Peyer's patch (tissue), 4 donors: ENCODE measurements at places on chromosomes 11 and 22.
A peak's percentile ranks its signal among the peaks of the same experiment; 100 is the strongest.

GRCh38 chr11:7579361-7579791, 65.6 kb downstream of the PPFIBP2 start:
- H3K4me1 ChIP-seq = peaks cover 58% of the 10 kb centered on the region
- H3K36me3 ChIP-seq = no peaks in the 10 kb centered on the region
- H3K27ac ChIP-seq = no peak overlapping the region
- no peaks in the 10 kb centered on the region for H3K27me3 ChIP-seq
- no peak for DNase-seq

DNA sequence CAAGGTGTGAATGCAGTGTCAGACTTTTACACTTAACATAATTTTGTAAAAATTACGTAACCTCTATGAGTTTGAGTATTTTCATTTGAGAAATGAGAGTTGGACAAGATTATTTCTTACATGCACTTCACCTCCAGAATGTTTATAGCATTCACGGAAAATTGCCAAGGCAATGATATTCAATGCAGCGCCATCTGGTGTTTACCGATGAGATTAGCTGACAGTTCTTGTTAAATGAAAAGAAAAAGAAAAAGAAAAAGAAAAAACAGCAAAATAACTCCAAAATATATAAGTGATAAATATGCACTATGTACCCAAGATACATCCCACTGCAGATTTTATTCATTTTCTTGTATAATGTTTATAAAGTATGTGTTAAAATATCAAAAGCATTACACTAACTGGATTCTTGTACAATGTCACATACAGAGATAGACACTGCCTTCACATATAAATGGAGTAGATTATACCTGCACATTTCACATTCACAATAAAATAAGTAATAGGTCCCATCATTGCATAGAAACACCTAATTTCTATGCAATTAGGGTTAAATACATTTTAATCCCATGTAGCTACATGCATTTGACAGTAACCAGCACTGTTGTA, 976.3 kb upstream of the FAT3 start:
- H3K36me3 ChIP-seq = no peaks in the 10 kb centered on the region
- no peak overlapping the region for H3K4me3 ChIP-seq
- H3K4me1 ChIP-seq = no peaks in the 10 kb centered on the region
- no peaks in the 10 kb centered on the region for H3K27me3 ChIP-seq
- DNase-seq = no peak

- no peaks in the 10 kb centered on the region for H3K4me1 ChIP-seq
- H3K27ac ChIP-seq = no peak overlapping the region
- DNase-seq = no peak
- no peaks in the 10 kb centered on the region for H3K36me3 ChIP-seq
- no peaks in the 10 kb centered on the region for H3K27me3 ChIP-seq
These were observed 21.5 kb downstream of the LRP4 start for GRCh38 chr11:46896719-46897406.

DNA sequence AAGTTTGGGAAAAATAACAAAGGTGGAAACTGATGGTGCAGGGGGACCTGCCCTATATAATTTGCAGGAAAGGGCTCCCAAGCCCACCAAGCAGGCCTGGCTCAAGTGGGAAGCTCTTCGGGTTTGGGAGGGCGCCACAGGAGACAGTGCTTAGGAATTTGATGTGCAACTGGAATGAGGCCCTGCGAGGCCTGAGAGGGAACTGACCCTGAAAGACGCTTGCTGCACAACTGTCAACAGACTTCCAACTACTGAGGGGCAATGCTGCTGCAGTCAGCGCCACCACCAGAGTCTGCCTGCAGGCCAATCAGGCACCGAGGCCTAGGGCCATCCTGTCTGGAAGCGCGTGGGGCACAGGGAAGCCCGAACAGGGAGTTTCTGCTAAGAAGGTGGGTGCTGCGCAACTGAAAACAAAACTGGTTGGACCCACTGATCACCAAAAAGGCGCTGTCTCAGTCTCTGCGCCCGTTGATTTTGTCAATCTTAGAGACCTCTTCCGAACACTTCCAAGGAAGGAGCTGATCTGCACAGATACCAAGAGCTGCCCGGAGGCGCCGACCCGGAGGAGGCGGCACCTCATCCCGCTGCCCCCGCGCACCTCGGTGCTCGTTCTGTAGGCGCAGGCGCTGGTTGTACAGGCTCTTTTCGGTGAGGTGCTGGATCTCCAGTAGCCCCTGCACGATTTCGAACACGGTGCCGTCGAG, 667 bp downstream of the DGCR6L start:
- H3K36me3 ChIP-seq = no peaks in the 10 kb centered on the region
- H3K27me3 ChIP-seq = no peaks in the 10 kb centered on the region
- peak overlapping the region; percentile 95 for H3K4me3 ChIP-seq
- peak overlapping the region; percentile 80 for H3K27ac ChIP-seq
- DNase-seq = no peak
- no peaks in the 10 kb centered on the region for H3K4me1 ChIP-seq

- no peaks in the 10 kb centered on the region for H3K36me3 ChIP-seq
- H3K4me1 ChIP-seq = no peaks in the 10 kb centered on the region
- H3K4me3 ChIP-seq = no peak overlapping the region
- no peak overlapping the region for H3K27ac ChIP-seq
- DNase-seq = no peak
These were observed 492.1 kb downstream of the SOX6 start for GRCh38 chr11:15864026-15864805.
